IMR-90 (cell line): ENCODE measurements at places on chromosomes 7 and 10. TPM values are rescaled to one million over a fixed set of nuclear protein-coding genes. Genes with fewer than 3 reads are reported as not detected.
A peak's percentile ranks its signal among the peaks of the same experiment; 100 is the strongest.

- peak; percentile 13 for DNase-seq
Observed at GRCh38 chr10:66784770-66785169, 141.1 kb upstream of the LRRTM3 start.

GRCh38 chr7:74010407-74010806, 17.6 kb upstream of the ELN start:
- DNase-seq, result peak; percentile 54

GRCh38 chr10:16049782-16050181, 189.5 kb upstream of the MINDY3 start:
- DNase-seq, result no peak

- no peak for DNase-seq
Observed at GRCh38 chr7:124254396-124254795, 221.5 kb upstream of the TMEM229A start.

- no peak for DNase-seq
Observed at GRCh38 chr10:4081685-4082111, 296.7 kb upstream of the KLF6 start.

Gene VIPR2
- polyA plus RNA-seq, result not detected in 2 replicates

Gene CAV1
- 1,549 and 1,808 TPM in 2 replicates for polyA plus RNA-seq

Gene LRRC4
- 0.55 and 0.69 TPM in 2 replicates for polyA plus RNA-seq

DNA sequence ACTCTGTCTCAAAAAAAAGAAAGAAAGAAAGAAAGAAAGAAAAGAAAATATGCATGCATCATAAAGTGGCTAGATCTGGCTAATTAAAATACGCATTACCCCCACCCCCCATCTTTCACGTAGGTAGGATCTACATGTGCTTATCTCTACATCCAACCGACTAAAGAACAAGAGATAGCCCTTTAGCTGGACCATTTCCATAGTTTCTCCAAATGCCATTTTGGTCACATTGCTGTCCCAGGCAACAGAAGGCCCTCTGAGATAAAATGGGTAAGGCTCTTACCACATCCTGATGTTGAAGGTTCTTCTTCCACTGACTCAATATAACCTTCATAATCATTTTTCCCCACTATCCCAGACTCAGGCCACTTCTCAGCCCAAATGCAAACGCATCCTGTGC, 31.5 kb downstream of the PIK3AP1 start:
- no peak for DNase-seq

DNA sequence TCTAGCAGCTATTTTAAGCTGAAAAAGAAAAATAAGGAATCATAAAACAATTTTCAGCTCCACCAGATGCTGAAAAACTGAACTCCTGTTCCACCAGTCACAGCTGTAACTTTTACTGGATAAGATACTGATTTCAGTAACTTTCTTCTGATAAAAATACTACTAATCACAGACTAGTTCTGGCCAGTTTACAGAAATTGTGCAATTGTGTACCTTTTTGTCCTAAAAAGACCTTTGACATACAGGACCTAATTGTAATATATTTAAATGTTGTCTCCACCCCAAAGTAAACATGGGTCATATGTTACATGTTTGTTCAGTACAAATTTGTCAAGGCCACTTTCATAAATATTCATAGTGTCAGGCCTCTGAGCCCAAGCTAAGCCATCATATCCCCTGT, 27.1 kb upstream of the PIP start:
- no peak for DNase-seq

DNA sequence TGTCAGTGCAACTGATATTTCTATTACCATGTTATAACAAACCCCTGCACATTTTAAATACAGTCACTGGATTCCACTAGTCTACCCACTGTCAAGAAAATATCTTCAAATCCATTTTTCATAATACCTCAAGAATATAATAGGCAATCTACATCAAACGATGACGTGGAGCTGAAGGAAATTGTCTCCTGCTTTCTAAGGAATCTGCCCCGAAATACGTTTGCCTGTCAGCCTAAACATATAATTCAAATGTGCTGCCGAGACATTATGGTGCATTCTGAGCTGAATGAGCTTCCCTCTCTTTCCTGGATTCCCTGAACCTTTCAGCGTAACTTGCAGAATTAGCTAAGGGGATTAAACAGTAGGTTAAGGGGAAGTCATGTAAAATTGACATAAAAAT, 306.8 kb downstream of the SORCS1 start:
- no peak for DNase-seq

Gene RADIL
- 0.36 and 0.48 TPM in 2 replicates for polyA plus RNA-seq

- no peak for DNase-seq
Observed at GRCh38 chr10:81873932-81874816, 820 bp upstream of the NRG3 start.

- no peak for DNase-seq
Observed at GRCh38 chr10:78337016-78337415, 303.4 kb downstream of the RPS24 start.

GRCh38 chr10:110527731-110528171, 30.0 kb downstream of the DUSP5 start:
- DNase-seq, result no peak

- DNase-seq, result peak; percentile 100
Observed at GRCh38 chr7:27143023-27143949, at the start of gene HOXA5. TSS of gene HOXA5 (minus strand) at chr7:27143681. CDS start at chr7:27143607, 74 bp downstream.

GRCh38 chr7:22697876-22698606, 29.0 kb upstream of the IL6 start:
- no peak for DNase-seq

DNA sequence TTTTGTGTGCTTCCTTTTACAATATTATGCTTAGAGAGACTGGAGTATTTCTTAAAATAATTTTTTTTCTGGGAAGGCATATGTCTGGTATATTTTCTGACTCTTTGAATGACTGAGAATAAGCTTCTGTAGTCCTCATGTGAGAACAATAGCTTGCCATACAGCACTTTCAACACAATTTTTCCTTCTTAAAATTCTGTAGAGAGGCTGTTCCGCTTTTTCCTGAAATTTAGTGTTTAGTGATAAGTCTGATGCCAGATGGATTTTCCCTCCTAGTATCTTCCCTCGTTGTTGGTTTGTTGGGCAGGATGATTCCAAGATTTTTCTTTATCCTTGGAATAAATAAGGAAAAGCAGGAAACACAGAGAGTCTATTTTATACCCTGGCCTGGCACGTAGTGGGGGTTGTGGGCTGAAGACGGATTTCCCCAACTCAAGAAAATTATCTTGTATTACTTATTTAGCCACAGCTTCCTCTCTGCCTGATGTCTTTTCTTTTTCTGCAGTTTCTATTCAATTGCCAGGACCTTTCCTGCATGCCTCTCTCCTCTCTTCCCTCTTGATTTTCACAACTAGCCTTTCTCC, 111.2 kb downstream of the AOAH start:
- no peak for DNase-seq

- no peak for DNase-seq
Observed at GRCh38 chr10:436013-436697, 253.3 kb downstream of the DIP2C start.

- DNase-seq, result peak; percentile 93
Observed at GRCh38 chr7:40468891-40469864, 334.4 kb downstream of the SUGCT start.

DNA sequence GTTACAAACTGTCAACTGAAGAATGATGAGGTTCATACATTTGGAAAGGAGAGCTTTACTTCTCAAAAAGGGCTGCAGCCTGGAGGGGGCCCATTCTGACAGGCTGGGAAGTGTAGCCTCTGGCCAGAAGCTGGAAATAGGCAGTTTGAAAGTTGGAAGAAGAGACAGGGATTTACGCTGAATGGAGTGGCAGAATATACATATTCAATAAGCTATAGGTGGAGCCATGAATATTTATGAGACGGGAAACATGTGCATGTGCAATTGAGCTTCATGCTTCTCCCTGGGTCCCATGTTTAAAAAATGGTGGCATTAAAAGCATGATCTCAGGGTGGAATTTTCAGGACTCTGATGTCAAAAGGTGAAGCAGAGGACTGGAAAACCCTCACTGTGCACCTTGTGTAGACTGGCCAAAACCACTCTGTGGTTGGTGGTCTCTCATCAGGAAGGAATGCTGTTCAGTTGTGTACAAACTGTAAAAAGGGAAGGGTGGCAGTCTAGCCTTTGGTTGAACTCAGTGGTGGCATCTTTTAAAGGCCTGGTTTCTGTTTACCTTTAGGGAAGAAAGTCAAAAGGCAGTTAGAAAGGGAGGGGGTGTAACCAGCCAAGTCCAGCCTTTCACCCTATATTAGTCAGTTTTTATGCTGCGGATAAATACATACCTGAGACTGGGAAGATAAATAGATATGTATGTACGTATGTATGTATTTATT, 7.2 kb upstream of the ACTR3B start:
- DNase-seq, result no peak

- no peak for DNase-seq
Observed at GRCh38 chr7:32381024-32381601, 109.1 kb downstream of the LSM5 start.

DNA sequence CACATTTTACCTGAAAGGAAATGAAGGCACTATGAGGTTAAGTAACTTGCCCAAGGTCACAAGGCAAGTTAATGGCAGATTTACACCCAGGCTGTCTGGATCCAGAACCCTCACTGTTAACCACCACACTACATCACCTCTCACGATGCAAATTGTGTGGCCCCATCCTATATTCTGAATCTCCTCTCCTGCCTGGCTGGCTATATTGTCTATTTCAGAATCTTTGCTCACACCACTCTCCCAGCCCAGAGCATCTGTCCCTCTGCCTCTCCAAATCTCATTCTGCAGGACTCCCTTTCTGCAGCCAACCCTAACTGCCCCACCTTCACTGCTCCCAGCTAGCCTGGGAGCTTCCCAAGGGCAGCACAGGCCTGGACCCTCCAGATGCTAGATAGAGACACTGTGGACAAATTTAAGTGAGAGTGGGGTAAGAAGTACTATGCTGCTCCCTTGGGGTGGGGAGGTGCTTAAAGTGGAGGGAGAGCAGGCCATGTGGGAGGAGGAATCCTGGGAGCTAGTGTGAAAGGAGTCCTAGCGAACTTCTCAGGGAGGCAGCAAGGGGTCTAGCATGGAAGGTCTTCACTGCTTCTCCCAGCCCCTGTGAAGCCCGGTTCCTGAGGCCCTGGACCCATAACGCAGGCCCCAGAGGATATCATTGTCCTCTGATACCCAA, 786 bp downstream of the CUEDC2 start:
- no peak for DNase-seq

Gene UPK3B
- 0.10 and 0.26 TPM in 2 replicates for polyA plus RNA-seq

GRCh38 chr7:1223196-1223981, 9.3 kb upstream of the UNCX start:
- DNase-seq, result no peak

- no peak for DNase-seq
Observed at GRCh38 chr7:143284591-143285469, at the start of gene TMEM139. TSS of gene TMEM139 (plus strand) at chr7:143284958. CDS start at chr7:143285958, 1,000 bp downstream.

- DNase-seq, result no peak
Observed at GRCh38 chr7:26485367-26485934, 193.8 kb downstream of the SNX10 start.

- peak; percentile 35 for DNase-seq
Observed at GRCh38 chr7:155913291-155913690, 101.0 kb upstream of the SHH start.

DNA sequence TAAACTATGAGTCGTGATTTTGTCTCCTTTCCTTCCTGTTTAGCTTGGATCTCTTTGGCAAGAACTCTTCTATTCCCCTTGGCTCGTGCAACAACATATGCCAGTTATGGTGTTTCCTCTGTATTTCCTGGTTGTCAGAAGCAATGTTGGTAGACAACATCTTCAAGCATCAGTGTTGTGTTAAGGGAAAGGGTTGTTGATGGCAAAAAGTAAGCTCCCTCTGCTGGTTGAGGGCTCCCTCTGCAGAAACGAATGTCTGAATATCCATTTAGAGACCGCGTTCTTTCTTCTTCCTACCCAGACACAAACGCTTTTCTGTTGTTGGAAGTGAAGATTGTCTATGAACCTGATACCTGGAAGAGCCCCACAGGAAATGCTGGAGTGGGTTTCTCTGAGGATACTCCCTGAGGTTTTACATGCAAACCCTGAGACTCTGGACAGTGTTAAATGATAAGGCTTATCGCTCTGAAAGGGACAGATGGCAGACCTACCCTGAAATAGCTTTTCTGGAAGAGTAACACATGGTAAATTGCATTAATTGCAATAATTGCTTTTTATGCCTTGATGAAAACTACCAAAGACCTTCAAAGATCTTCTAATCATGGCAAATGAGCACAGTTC, 23.5 kb upstream of the C1QL3 start:
- peak; percentile 29 for DNase-seq

Gene CYP2W1
- polyA plus RNA-seq, result not detected in 2 replicates

DNA sequence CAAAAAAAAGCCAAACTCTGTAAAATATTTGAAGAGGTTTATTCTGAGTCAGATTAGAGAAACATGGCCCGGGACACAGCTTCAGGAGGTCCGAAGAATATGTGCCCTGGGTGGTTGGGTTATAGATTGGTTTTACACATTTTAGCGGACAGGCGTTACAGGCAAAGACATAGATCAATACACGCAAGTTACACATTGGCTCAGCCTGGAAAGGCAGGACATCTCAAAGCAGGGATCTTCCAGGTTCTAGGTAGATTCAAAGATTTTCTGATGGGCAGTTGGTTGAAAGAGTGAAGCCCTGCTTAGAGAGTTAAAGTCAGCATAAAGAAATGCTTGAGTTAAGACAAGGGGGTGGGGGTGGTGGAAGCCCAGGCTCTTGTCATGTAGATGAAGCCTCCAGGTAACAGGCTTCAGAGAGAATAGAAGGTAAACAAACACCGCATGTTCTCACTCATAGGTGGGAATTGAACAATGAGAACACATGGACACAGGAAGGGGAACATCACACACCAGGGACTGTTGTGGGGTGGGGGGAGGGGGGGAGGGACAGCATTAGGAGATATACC, 464.3 kb upstream of the ADARB2 start:
- no peak for DNase-seq

DNA sequence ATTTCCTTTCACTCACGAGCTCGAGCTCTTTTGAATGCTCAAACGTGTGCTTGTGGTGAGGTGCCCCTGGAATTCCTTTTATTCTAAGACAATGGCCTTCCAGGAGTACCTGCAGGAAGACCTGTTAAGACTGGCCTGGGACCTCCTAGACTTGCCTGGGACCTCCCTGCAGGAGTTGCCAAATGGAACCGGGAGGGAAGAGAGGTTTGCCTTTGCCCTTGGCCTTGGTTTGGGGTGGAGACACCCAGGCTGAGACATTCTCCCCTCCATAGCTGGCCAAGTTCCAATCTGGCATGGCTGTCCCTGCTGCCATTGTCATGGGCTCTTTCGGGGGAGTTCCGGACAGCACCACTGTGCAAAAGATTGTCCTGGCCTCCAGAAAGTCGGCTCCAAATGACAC, 39.7 kb downstream of the DNAJB12 start:
- DNase-seq, result no peak

Gene WDFY4
- polyA plus RNA-seq, result not detected in 2 replicates

DNA sequence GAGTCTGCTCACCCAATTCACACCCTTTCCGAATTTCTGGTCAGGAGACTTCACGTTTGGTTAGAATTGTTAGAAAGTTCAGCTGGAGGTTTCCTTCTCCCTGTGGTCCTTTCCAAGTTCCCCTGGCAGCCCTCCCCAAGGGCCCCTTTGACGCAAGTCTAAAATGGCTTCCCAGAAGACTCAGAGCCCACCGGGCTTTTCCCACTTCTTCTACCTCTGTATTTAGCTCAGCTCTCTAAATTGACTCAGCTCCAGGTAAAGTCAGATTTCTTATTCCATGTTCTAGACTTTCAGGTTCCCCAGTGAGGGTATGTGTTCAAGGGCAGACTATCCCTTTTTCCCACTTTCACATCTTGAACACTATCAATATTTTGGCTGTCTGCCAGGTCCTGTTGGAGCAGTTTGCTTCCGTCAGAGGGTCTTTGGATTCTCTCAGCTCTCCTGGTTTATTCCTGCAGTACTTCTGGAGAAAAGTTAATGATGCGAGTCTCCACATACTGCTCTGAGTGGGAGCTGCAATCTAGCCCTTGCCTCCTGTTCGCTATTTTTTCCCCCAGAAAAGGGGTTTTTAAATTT, 53.1 kb upstream of the ZNF273 start:
- DNase-seq, result no peak
